ENCODE measurements at places on chromosomes 2 and 18.

- DNase-seq = peak; percentile 17
Observed at GRCh38 chr18:26649193-26649543, 100.8 kb upstream of the KCTD1 start.

DNA sequence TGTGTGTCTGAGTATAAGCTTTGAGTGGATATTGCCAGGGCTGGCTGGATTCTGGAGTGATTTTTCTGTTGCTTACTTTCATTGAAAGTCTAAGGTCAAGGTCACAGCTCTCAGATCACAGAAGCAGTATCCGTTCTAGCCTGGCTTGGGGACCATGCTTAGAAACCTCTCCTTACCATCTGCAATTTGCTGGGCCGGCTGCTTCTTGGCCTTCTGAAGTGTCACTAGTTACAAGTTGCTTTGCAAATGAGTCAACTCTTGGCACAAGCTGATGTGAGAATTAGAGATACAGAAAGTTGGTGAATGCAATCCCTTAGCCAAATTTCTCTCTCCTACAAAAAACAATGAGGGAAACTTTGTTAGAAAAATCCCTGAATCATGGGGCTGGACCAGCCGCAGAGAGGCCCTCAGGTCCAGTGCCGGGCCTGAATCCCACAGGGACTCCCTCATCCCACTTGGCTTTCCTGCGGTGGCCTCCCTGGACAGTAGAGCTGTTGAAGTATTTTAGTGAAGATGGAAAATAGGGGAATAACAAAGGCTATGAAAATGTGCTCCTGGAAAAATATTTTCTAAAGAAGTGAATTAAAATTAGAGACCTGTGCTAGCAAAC lies 92.7 kb upstream of the CNGA3 start:
- DNase-seq = no peak

DNA sequence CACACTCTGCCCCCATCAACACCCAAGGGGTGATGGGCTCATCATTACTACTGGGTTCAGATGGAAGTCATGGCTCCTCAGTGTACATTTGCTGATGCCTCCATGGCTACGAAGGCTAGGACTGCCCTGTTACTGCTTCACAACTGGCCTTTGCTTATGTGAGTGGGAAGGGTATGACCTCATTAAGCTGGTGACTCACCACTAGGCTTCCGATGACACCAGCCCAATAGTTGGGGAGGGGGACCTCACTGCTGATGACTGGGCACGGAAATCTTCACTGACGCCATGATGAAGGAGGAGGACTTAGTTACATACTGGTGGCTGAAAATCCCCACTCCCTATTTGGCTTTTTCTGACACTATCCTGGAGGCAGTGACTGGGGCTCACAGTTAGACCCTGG lies 263.2 kb downstream of the CMPK2 start:
- DNase-seq = no peak

DNA sequence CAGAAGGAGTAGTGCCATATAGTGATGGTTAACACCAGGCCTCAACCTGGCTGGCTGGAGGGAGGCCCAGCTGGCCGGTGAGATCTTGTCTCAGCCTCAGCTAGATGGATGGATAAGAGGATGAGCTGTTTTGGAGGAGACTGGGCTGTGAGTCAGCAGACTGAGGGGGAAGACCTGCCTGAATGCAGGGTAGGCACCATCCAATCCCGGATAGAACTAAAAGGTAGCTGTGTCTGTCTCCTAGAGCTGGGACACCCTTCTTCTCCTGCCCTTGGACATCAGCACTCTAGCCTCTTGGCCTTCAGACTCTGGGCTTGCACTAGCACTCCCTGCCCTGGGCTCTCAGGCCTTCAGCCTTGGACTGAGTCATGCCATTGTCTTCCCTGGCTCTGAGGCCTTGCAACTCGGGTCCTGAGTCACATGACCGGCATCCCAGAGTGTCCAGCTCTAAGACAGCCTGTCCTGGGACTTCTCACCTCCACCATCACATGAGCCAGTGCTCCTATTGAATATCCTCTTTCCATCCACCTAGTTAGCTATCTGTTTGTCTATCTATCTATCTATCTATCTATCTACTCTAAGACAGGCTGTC lies 131.3 kb downstream of the TPO start:
- no peak for DNase-seq

GRCh38 chr2:62894966-62895631 lies 155.5 kb upstream of the OTX1 start:
- DNase-seq = no peak

GRCh38 chr2:120486946-120487345 lies 141.0 kb downstream of the INHBB start:
- no peak for DNase-seq

DNA sequence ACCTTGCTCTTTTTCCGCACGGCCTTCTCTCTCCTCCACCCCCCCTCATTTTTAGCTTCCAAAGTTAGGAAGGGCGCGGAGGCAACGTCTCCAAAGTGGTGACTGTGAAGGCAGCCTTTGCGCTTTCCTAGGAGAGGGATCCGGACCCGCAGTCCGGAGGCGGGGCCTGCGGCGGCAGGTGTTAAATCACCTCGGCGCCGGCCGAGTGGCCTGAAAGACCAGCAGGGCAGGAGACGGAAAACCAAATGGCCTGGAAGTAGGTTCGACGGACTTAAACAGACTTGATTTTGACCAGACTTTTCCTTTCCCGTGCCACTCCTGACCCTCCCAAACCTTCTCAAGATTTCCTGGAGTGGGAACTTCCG lies 615 bp downstream of the GORASP2 start:
- peak; percentile 32 for DNase-seq

- no peak for DNase-seq
Observed at GRCh38 chr2:174074831-174075230, 109.7 kb upstream of the SP3 start.

- DNase-seq = peak; percentile 57
Observed at GRCh38 chr2:69177785-69178636, 165.0 kb downstream of the ANTXR1 start.

GRCh38 chr18:55634545-55634944 lies 46.6 kb upstream of the TCF4 start:
- DNase-seq = peak; percentile 0

GRCh38 chr2:3405876-3406275 lies 26.4 kb downstream of the TRAPPC12 start:
- no peak for DNase-seq

GRCh38 chr2:189648846-189649509 lies 12.3 kb upstream of the ASNSD1 start:
- no peak for DNase-seq

GRCh38 chr2:84297155-84297554 lies 161.9 kb downstream of the SUCLG1 start:
- no peak for DNase-seq

DNA sequence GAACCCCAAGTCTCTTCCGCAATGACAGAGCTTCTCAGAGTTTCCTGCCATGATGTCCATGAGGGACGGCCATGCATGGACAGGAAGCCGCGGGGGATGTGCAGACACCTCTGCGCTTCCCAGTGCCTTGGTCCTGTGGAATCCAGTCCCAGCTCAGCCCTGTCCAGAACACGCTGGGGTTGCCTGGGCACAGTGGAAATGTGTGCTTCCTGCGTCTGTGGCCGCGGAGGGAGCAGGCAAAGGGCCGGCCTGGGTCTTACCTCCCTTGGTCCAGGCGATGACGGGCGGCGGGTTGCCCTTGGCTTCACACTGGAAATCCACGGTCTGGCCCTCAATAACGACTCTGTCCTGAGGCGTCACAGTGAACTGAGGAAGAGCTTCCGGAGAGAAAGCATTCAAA lies 79.6 kb downstream of the PXDN start:
- no peak for DNase-seq

DNA sequence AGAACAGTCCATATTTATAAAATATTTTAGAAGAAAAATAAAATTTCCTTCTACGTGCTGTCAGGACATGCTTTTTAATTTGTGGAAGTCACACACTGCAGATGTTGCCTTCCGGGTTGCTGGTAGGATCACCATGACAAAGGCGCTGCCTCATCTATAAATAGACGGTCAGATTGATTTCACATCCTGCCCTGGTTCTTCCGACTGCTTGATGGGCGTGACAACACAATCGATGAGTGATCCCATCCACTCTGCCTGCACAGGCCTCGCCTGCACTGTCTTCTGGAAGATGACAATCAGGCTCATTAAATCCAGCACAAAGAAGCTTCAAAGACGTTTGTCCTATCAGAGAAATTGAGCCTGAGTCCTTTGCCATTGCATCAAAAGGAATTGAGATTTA lies 318.9 kb upstream of the TRIB2 start:
- DNase-seq = no peak

DNA sequence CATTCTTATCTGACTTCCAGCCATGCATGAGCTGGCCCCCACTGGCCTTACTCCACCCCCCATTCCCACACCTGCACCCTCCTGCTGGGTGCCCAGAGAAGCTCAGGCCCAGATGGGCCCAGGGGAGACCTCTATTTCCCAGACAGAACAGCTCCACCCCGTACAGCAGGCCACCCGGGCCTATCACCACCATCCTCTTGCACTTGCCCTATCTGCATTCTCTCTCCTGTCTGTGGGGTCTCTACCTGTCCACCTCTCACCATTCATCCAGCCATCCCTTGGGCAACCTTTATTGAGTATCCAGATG lies 25.3 kb upstream of the TNS1 start:
- no peak for DNase-seq

- DNase-seq = no peak
Observed at GRCh38 chr2:27133195-27133875, 1.1 kb downstream of the PREB start.

DNA sequence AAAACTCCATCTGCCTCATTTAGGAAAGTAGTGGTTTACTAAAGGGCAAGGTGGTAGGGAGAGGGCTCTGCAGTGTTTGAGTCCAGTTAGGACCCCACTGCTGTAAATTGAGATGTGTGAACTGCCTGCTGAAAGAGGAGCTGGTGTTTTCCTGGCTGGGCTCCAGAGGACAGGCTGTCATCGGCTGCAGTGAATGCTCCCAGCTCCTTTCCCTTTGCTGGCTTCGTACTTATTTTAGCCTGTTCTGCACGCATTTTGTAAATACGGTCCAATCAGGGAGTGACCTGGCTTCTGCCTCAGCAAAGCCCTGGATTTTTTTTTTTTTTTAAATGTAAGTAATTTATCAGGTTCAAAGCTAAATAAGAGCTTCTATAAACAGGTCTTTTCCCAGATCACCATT lies 37.5 kb downstream of the SLC4A3 start:
- no peak for DNase-seq

DNA sequence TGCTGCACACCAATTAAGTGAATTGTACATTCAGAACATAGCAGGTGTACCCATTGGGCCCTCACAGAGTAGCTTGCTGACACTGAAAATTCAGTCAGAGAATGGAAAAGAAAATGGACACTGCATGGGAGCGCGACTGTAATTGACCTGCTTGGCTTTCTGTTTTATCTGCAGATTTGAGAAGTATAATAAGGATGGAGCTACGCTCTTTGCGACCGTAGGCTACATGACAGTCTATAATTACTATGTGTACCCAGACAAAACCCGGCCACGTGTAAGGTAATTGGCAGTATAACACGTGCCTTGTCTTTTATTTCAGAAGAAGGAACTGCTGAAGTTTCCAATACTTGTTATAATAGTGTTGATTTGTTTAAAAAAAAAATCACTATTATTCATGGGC lies 33.5 kb upstream of the METAP1D start:
- no peak for DNase-seq

DNA sequence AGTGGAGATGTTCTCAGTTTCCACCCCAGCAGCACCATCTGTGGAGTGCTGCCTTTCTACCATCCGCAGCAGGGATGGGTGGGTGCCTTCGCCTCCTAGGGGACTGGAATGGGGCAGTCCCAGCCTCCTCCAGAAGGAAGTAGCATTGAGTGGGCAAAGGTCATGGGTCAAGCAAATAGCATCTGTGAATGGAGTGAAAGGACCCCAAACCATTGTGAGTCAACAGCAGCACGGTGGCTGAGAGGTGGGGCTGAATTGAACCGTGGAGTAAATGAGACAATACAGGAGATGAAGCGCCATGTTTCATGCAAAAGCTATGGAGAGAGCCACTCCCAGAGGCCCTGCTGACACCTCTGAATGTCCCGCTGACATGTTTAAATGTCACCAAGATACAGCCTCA lies 9.7 kb downstream of the GPR55 start:
- no peak for DNase-seq

GRCh38 chr2:122643725-122644329 lies 888.4 kb downstream of the TSN start:
- DNase-seq = no peak

- DNase-seq = no peak
Observed at GRCh38 chr18:10481831-10482230, 27.4 kb downstream of the APCDD1 start.

DNA sequence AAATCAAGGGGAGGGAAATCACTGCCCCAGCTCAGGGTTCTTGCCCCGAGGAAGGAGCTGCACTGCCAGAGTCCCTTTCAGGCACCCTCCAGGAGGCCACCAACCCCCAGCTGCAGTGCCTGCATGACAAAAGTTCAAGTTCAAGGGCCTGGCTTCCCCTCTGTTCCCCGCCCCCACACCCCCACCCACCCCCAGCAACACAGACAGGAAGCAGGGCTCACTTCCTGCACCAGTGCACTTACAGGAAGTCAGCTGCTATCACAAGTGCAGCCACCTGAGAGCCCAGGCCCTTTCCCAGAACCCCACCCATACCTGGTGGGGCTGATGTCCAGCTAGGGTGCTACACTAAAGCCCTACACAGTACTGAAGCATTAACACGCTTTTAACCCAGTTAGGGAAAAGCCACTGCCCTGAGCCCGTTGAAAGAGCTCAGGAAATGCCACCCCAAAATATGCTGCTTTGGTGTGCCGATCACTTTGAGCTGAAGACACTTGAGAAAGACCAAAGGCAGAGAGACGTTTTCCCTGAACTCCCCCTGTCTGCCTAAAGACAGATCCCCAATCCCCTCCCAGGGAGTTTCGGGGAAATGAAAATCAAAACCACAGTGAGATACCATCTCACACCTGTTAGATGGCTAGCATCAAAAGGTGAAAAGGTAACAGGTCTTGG lies 109.9 kb upstream of the CAB39 start:
- peak; percentile 55 for DNase-seq

DNA sequence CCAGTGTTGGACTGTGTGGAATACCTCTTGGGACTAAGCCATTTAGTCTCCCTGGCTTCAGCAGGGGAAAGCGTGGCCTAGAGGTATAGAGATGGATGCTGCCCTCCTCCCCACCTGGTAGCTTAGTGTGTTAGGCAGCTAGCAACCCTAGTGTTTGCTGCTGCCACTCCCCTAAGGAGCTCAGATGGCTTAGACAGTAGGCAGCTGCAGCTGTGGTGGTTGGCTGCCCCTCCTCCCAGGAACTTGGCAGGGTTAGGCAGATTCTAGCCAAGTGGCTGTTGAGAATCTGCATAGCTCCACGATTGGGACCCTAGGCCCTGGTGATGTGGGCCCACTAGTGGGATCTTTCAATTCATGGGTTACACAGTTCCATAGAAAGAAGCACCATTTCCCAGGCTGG lies 550.4 kb upstream of the CHAC2 start:
- no peak for DNase-seq

GRCh38 chr2:238720232-238720672 lies 127.6 kb upstream of the TWIST2 start:
- DNase-seq = peak; percentile 79

DNA sequence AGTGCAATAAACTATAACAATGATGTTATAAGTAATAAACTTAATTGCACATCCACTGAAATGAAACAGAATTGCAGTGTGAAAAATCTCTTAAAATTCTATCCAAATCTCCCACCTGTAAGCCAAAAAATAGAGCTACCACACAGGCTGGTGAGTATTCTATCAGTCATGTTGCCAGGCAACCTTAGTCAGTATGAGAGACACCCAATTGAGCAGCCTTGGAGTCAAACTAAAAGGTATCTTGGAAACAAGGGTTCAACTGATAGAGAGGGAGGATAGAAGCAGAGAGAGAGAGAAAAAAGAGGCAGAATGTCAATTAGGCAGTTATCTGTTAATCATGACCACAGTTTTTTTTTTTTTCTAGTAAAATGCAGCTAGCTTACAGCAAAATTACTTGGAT lies 45.8 kb downstream of the GALNT13 start:
- DNase-seq = no peak

GRCh38 chr18:39072970-39073369 lies 1507.4 kb upstream of the CELF4 start:
- no peak for DNase-seq

All from hematopoietic multipotent progenitor cell (in vitro differentiated cells).